Posterior cingulate gyrus (tissue), 11 donors: ENCODE measurements at places on chromosomes 11 and 22.

GRCh38 chr11:61764606-61765260 lies 12.3 kb downstream of the MYRF start:
- no peak for DNase-seq

GRCh38 chr11:256952-257737 lies 20.4 kb downstream of the PSMD13 start:
- no peak for DNase-seq

- no peak for DNase-seq
Measured at GRCh38 chr22:49532869-49533802, 294.5 kb downstream of the BRD1 start.

DNA sequence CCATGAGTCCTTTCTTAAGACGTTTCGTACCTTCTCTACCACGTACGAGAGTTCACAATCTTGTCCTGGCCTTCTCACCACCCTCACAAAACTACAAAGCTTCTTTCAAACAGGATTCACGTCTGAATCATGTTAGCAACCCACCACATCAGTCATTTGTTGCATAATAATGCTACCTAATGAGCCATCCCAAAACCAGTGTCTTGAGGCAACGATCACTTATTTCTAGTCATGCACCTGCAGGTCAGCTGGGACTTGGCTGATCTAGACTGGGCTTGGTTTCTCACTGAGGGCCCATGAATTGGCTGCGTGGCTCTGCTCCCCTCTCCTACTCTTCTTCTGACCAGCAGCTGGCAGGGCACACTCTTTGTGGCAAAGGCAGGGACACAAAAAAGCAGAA lies 28.3 kb downstream of the LARGE1 start:
- DNase-seq, result no peak

- no peak for DNase-seq
Measured at GRCh38 chr11:119380827-119381180, 686 bp downstream of the USP2 start.

DNA sequence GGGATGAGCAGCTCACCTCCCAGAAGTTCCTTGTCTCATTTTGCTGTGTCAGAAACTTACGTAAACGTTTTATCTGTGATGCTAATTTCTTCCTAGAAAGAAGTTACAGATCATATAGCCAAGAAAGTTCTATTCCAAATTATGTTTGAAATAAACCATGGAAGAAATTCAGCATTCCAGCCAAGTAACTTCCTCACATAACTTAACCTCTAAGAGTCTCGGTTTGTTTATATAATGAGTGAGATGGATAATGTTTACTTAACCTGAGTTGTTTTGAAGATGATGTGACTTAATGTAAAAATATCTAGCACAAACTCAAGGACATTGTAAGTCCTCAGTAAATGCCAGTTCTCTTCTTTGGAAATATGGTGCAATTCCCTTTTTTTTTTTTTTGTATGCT lies 8.9 kb upstream of the MUC15 start:
- no peak for DNase-seq

DNA sequence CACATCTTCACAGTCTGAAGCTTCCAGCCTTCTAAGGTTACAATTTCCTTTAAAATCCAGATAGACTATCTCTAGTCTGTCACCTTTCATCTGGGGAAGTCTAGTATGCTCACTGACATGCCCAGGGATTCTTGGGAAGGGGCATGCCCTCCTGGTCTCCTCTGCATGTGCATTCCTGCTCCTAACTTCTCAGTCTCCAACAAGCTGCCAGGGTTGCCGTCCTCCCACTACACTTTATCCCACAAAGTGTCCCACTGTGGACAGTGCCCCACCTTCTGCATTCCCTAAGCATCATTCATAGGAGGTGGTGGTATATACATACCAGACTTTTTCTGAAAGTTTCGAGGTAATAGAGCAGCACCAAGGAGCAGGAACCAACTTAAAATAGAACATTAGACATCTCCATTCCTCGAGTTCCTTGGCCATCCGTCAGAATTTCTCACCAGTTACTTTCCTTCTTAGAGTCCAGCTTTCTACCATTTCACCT lies 28.7 kb downstream of the EIF3F start:
- no peak for DNase-seq

DNA sequence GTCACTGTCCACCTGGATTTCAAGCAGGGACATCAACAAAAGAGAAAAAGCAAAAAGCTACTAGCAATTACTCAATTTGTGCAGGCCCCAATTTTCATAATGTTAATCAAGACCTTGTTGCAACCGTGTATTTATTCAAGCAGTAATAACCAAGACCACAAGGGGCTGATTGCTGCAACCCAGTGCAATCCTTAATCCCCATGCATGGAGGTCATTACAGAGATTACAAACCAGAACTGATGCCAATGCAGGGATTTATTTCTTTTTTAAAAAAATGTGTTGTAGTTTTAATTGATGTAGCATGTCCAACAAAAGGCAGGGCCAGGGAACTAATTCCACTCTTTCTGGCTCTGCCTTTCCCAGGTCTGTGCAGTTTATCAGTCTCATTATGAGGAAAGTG lies 18.4 kb downstream of the TECTA start:
- DNase-seq, result no peak

DNA sequence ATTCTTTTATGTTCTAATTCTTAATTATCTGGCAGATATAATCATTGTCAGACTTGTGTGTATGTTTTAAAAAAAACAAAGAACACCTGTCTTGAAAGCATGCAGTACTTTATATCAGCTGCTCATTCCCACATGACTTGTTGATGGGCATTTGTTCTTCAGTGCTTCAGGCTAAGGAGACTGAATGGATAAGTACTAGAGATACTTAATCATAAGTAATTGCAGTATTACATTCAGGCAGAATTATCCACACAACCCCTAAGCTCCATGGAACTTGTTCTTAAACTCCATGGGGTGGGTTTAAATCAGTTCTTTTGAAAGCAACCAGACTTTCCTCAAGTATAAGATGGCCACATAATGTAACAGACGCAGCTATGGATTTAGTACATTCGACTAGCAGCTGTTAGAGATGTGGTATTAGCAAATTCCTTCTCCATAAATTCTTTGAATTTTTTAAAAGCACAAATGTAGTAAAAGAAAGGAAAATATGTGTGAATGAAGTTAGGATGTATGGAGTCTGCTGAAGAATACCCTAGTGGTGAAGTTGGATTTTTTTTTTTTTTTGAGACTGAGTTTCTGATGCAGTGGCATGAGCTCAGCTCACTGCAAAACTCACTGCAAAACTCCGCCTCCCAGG lies 3.0 kb downstream of the JAM3 start:
- no peak for DNase-seq

- peak; percentile 63 for DNase-seq
Measured at GRCh38 chr11:26276798-26277424, 55.0 kb upstream of the ANO3 start.

- no peak for DNase-seq
Measured at GRCh38 chr11:2440646-2441045, 3.7 kb downstream of the TRPM5 start.

DNA sequence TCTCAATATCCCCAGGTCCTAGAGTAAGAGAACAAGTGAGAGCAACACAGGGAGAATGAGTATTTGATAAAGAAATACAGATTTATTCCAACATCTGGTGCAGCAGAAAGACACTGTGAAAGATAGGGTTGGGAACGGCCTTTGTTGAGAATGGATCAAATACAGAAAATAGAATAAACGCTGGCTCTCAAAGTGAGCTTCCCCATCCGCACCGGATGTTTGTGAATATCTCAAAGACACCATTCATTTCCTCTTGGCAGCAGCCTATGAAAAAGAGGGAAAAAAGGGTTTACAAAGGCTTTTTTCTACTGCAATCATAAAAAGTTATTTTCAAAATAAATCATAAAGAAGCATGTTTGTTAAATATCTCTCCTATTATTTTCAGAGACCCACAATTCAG lies 279.3 kb downstream of the CASP12 start:
- no peak for DNase-seq

- no peak for DNase-seq
Measured at GRCh38 chr22:25008666-25009065, 56.1 kb downstream of the KIAA1671 start.

DNA sequence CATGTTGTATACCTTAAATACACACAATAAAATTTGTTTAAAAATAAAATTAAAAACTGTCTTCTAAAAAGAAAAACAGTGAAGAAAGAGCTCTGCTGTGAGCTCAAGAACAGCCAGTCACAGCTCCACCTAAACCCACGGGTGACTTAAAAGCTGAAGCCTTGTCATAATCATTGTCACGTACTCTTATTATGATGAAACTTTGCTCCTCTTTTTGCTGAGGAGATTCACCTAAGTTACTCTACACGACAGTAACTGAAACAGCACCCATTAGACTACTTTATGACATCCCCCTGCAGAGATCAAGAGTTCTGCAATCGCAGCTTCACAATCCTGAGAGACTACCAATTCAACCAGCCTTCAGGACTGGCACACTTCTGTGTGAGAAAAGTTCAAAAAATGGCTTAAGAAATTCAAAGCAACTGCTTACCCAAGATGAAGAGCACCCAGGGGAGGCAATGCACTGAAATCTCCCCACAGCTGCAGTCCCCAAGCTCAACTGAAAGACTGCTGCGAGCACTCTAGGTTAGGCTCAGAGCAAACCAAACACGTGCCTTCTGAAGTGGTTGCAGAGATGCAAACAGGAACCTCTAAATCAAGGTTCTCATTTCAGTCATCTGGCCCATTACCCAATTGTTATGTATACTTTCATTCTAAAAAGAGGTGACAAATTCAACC lies at the start of gene JAML:
Gene JAML (minus strand): TSS at position 501 of the 678 bp plus-strand sequence. CDS start 10,145 bp downstream, outside the sequence.
- DNase-seq, result no peak
